ENCODE measurements at places on chromosomes 1 and 21. TPM values are rescaled to one million over a fixed set of nuclear protein-coding genes. Genes with fewer than 3 reads are reported as not detected.

Gene PKLR
- not detected for total RNA-seq

Gene AMY1A
- not detected for total RNA-seq

Gene SERPINC1
- not detected for total RNA-seq

Gene TMPRSS15
- total RNA-seq, result not detected

Gene C1orf94
- not detected for total RNA-seq

Gene VHLL
- total RNA-seq, result 0.49 TPM

Data from B cell (primary cell).